ENCODE measurements at places on chromosomes 7 and 10.

DNA sequence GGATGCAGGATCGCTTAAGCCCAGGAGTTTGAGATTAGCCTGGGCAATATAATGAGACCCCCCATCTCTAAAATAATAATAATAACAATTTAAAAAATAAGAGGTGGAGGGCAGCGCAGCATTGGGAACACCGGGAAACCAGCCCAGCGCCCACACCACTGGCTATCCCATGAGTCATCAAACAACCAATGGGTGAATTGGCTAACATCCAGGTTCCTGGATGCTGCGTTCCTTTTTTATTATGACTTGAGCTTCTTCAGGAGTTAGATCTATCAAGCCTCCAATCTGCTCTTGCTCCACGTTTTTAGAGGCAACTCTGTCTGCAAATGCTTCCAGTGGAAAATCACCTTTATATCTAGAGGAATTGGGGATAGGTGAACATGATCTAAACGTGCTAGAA is 10.0 kb upstream of the LRRC4 start:
- no peak for DNase-seq

- no peak for DNase-seq
Measured at GRCh38 chr7:34357946-34358345, 300.1 kb upstream of the NPSR1 start.

DNA sequence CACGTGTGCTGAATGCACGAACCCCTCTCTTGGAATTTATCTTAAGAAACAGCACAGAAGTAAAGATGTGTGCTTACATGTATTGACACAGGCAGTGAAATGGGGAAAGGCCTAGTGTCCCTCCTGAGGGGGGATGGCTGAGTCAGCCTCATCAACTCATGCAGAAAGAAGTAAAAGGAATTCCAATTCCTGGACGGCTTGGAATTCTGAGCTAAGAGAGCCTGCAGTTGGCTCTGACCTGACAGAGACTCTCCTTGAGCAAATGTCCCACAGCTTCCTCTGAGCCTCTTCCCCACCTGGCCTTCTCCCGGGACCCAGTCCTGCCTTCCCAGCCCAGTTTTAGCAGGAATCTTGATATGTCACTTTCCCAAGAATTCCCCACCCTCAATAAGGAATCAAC is 542.4 kb upstream of the ADARB2 start:
- no peak for DNase-seq

- no peak for DNase-seq
Measured at GRCh38 chr10:3948843-3949242, 163.8 kb upstream of the KLF6 start.

DNA sequence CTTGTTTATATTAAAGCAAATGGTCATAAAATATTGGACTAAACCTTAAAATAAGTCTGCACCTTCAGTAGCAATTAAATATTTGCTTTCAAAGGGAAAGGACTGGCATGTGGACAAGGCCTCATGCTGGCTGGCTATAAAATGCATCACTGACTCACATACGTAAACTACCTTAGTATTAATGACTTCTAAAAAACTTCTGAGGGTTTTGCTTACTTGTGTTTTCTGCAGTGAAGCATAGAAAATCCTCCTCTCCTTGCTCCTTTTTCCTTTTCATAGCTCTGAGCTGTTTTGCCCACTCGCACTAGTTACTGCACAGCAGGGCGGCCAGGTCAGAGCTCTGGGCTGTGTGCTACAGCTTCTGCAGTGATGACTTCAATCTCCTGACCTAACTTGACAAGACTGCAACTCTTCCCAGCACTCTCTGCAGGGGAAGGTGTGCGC is 82.3 kb downstream of the CUL2 start:
- DNase-seq: no peak

GRCh38 chr10:100960251-100960650 is 9.1 kb upstream of the SEMA4G start:
- no peak for DNase-seq

GRCh38 chr7:142669074-142669654 is 80.1 kb upstream of the PRSS1 start:
- DNase-seq: no peak

All from NCI-H510A treated with DMSO at 0.1 percent for 48 hours (cell line).